ENCODE measurements at places on chromosomes 2 and 18.

GRCh38 chr2:71609958-71610357 lies 156.6 kb downstream of the DYSF start:
- no peak for DNase-seq

GRCh38 chr2:48548840-48549239 lies 18.9 kb downstream of the STON1 start:
- no peak for DNase-seq

DNA sequence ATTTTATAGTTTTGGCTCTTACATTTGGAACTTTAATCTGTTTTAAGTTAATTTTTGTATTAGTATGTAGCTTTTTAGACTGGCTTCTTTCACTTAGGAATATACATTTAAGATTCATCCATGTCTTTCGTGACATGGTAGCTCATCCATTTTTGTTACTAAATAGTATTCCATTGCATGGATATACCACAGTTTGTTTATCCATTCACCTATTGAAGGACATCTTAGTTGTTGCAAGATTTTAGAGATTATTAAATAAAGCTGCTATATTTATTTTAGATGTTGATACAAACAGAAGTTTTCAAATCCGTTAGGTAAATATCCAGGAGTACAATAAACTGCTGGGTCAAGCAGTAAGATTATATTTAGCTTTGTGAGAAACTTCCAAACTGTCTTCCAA lies 58.0 kb upstream of the ZNF521 start:
- DNase-seq, result no peak

- no peak for DNase-seq
Measured at GRCh38 chr2:6784291-6784690, 81.4 kb downstream of the CMPK2 start.

DNA sequence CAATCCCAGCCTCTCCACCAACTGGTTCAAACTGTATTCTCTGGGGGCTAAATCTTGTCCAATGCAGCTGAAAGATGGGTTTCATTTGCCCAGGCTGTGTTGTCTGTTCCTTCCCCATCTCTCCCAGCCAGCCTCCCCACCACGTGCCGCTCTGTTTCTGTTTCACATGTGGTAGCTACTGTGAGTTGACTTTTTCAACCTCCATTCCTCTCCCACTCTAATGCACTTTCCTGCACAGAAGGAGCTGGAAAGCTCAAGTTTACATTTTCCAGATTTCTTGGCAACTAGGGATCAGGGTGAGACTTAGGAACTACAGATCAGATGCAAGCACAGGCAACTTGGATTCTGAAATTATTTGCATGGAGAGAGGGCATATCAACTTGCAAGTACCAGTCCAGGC lies 19.0 kb upstream of the NPAS2 start:
- no peak for DNase-seq

- no peak for DNase-seq
Measured at GRCh38 chr18:58106289-58107070, 62.5 kb downstream of the NEDD4L start.

DNA sequence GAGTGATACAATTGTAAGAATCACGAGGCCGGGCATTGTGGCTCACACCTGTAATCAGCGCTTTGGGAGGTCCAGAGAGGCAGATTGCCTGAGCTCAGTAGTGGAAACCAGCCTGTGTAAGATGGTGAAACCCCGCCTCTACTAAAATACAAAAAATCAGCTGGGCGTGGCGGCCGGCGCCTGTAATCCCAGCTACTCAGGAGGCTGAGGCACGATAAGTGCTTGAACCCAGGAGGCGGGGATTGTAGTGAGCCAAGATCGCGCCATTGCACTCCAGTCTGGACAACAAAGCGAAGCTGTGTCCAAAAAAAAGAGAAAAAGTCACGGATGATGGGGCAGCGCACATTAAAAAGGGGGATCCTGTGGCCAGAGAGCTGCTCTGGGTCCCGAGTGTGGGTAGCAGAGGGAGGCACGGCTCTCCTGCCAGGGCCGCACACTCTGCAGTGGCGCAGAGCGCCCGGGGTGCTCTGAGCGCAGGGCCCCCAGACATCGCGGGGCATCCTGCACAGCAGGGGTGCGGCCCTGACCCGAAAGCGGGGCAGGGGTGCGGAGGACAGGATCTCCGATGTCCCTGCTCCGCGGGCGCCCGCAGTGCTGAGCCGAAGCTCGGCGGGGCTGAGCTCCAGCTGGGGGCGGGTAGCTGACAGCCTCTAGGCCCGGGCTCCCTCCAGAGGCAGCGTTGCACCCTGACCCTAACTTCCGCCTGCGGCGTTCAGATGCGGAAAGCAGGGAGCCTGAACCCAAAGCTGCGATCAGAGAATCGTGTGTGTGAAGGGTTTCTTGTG lies 30.4 kb upstream of the RAB6D start:
- no peak for DNase-seq
